Right cardiac atrium (tissue), 5 donors: ENCODE measurements at places on chromosomes 2 and 18. TPM values are rescaled to one million over a fixed set of nuclear protein-coding genes. Genes with fewer than 3 reads are reported as not detected.

The DCDC2C gene
- total RNA-seq: not detected

- DNase-seq: no peak
These were observed 15.7 kb upstream of the FZD7 start for GRCh38 chr2:202017940-202018339.

DNA sequence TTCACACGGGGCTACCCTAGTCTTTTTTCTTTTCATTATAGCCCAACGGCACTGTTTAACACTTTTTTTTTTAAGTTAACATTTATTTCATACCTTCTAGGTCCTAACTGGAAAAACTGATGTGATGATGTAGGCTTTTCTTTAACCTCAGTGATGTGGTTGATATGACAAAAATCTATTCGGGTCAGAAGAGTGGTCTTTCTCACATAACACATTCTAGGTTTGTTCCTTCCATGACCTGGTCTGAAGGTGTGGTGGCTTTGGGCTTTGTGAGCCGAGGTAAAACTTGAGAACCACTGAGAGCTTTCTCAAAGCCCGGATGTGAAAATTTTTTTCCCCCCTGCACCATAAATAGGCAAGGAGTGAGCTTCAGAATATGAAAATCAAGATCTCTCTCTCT is 44.2 kb downstream of the GPD2 start:
- DNase-seq: no peak

DNA sequence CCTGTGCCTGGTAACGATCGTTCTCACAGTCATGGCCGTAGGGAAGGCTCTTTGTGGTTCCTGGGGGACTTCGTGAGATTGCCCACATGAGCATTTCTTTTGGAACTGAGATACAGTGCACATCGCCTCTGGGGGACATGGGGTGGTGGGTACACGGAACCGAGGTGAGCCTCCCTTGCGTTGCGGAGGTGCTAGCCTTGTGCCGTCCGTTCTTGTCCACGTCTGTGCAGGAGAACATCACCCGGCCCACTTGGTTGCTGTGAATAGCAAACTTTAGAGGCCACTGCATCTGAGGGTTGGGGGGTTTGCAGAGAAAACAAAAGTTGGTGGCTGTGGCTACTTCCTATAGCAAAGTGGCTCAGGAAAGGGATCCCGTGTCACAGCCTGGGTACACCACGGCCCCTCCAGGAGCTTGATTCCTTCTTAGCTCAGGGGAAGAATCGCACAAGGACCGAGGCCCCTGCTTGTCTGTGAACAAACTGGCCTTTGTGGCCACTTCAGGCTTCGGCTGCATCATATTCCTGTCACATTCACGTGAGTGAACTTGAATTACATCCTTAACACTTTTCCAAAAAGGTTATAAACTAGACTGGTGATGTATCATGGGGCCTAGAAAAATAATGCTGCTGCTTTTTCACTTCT is 72.6 kb downstream of the LRRFIP1 start:
- DNase-seq: no peak

- no peak for DNase-seq
These were observed 129.3 kb downstream of the AGAP1 start for GRCh38 chr2:235623111-235623510.
